Stimulated activated CD4-positive, alpha-beta T cell treated with anti-CD3 and anti-CD28 coated beads, Interleukin-4, amount 100 ng/mL, for 48 hours (primary cell): ENCODE measurements at places on chromosomes 13 and 19.

DNA sequence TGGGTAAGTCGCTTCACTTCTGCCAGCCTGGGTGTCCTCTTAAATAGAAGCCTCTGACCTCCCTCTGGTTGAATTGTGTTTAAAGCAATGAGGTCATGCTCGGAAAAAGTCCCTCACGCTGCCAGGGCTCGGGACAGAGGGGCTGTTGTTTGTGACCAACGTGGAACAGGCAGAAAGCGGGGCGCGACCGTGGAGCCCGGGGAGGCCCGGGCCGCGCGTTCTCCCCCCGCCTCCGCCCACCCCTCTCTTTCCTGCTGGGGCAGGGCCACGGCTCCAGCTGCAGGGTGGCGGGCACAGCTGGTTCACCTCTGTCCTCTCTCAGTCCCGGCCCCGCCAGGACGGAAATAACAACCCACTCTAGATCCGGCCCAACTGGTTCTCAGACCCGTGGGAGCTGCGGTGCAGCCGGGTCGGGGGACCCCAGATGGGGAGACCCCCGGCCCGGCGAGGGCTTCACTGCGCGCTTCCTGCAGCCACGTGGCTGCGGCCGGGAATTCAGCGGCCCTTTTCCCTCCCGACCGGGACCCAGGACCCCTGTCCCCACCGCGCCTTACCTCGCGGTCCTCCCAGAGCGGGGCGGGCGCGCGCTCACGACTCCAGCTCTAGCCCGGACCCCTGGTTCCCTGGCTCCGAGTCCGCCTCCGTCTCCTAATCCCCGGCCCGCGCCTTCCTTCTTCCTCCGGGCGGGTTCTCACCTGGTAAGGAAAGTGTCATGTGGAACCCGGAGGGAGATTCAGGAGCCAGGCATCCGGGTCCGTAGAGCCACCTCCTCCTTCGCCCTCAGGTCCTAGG is 1.9 kb downstream of the CDC42EP5 start:
- DNase-seq, result no peak

DNA sequence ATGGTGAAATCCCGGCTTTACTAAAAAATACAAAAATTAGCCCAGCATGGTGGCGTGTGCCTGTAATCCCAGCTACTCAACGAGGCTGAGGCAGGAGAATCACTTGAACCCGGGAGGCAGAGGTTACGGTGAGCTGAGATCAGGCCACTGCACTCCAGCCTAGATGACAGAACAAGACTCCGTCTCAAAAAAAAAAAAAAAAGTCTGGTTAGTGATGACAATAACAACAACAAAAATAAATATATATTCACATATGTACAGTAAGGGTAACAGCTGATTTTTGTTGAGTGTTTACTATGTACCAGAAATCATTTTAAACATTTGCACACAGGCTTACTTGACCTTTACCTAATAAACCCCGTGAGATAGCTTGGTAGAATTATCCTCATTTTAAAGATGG is 23.0 kb downstream of the RRAS start:
- DNase-seq, result no peak

DNA sequence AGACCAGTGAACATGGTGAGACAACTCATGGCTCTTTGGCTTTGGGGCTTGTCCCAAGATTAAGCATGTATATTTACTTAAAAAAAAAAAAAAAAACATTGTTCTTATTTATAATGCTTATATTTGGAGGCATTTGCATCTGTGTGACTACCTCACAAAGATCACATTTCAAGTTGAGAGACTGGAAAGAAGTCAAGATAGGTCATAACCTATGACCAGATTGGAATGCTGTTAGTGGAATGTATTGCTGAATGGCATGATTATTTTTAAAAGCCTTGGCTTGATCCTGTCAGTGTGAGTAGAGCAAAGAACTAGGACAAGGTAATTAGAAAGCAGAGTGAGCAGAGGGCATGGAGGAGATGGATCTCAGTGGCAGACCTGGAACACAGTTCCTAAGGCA is 214.6 kb downstream of the OXGR1 start:
- DNase-seq, result no peak

DNA sequence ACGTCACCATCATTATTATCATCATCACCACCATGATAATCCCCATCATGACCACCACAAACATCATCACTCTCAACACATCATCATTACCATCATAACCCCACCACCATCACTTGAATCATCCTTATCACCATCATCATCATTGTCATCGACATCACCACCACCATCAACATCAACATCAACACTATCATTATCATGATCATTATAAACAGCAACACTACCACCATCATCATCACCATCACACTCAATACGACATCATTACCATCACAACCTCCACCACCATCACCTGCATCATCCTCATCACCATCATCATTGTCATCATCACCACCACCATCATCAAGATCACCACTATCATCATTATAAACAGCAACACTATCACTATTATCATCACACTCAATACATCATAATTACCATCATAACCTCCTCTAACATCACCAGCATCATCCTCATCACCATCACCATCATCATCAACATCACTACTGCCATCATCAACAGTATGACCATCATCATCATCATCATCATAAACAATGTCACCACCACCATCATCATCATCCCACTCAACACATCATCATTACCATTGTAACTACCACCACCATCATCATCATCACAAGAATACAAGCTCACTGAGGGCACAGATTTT is 78.7 kb downstream of the MBD3L1 start:
- no peak for DNase-seq

- DNase-seq, result no peak
Measured at GRCh38 chr13:24747248-24748060, 16.5 kb upstream of the RNF17 start.

- DNase-seq, result no peak
Measured at GRCh38 chr13:102945886-102946285, 100.1 kb downstream of the ERCC5 start.

GRCh38 chr13:40618581-40619478 is 47.6 kb downstream of the FOXO1 start:
- DNase-seq, result no peak

- DNase-seq, result peak; percentile 93
Measured at GRCh38 chr19:48398375-48399235, 5.1 kb downstream of the GRIN2D start.

GRCh38 chr19:41595258-41595889 is 19.4 kb downstream of the CEACAM21 start:
- peak; percentile 47 for DNase-seq

DNA sequence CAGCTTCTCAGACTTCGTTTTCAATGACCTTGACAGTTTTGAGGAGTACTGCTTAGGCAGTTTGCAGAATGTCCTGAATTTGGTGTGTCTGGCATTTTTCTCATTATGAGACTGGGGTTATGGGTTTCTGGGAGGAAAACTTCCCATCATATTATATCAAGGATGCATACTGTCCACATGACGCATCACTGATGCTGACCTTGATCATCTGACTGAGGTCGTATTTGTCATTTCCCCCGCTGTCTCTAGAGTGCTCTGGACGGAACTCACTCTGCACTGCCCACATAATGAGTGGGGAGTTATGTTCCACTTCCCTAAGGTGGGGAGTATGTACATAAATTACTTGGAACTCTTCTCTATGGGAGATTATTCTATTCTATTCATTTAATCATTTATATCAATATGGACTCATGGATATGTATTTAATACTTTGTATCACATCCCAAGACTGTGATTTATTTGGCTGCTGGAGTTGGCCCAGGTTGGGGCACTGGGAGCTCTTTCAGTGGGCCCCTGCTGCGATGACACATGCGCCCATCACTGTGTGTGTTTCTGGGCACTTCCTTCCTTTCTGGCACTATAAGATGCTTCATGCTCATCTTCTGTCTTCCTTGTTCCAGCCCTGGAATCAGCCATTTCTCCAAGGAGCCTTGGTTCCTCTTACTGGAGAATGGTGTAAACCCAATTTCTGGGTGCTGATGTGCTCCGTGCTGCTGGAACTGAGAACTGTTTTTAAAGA is 138.6 kb downstream of the MIPEP start:
- DNase-seq, result no peak

DNA sequence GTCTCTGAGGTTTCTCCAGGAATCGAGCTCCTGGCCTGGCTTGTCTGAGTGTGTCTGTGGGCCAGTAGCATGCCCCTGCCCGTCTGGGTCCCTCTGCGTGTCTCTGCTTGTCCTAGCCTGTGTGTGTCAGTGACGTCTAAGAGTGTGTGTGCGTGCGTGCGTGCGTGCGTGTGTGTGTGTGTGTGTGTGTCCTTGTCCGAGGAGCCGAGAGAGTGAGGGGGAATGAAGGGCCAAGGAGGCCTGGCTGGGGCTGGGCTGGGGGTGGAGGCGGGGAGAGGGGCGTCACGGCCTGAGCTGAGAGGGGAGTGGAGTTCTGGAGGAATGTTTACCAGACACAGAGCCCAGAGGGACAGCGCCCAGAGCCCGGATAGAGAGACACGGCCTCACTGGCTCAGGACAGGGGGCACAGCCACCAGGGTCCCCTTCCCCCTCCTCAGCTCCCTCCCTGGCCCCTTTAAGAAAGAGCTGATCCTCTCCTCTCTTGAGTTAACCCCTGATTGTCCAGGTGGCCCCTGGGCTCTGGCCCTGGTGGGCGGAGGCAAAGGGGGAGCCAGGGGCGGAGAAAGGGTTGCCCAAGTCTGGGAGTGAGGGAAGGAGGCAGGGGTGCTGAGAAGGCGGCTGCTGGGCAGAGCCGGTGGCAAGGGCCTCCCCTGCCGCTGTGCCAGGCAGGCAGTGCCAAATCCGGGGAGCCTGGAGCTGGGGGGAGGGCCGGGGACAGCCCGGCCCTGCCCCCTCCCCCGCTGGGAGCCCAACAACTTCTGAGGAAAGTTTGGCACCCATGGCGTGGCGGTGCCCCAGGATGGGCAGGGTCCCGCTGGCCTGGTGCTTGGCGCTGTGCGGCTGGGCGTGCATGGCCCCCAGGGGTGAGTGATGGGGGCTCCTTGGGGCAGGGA is at the start of gene AXL:
AXL (plus strand) TSS at position 609 of the 893 bp plus-strand sequence; CDS start at position 779, 170 bp downstream.
- DNase-seq, result no peak

- no peak for DNase-seq
Measured at GRCh38 chr19:29983568-29983967, 41.5 kb downstream of the URI1 start.

DNA sequence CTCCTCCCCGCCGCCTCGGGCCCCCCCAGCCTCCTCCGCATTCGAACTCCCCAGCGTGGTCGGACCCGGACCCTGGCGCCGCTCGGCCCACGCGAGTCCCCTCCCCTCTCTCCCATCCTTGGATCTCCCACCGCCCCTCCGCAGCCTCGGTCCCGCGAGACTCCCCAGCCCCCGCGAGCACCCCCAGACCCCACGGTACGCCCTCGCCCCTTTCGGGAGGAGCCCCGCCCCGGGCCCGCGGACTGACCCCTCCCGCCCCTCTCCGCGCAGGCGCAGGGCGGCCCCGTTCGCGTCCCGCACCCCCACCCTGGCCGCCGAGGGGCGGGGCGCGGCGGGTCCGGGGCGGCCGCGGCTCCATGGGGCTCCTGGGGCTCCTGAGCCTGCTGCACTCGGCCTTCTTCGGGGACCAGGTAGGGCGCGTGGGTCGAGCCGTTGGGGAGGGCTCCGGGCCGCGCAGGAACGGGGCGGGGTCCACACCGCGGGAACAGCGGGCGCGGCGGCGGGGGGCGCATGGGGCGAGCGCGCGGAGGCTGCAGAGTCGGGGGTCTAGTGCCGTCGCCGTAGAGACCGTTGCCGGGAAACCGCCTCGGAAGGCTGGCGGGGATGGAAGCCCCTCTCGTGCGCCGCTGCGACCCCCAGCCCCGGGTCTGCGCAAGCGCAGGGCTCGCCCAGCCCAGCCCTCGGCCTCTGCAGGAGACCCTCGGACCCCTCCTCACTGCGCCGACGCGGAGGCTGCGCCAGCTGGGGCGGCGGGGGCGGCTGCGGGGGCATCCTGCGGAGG is 3.8 kb upstream of the APC2 start:
- DNase-seq, result no peak

- no peak for DNase-seq
Measured at GRCh38 chr13:67217880-67218279, 12.3 kb downstream of the PCDH9 start.

GRCh38 chr13:43127827-43128226 is 104.4 kb downstream of the DNAJC15 start:
- DNase-seq, result no peak

DNA sequence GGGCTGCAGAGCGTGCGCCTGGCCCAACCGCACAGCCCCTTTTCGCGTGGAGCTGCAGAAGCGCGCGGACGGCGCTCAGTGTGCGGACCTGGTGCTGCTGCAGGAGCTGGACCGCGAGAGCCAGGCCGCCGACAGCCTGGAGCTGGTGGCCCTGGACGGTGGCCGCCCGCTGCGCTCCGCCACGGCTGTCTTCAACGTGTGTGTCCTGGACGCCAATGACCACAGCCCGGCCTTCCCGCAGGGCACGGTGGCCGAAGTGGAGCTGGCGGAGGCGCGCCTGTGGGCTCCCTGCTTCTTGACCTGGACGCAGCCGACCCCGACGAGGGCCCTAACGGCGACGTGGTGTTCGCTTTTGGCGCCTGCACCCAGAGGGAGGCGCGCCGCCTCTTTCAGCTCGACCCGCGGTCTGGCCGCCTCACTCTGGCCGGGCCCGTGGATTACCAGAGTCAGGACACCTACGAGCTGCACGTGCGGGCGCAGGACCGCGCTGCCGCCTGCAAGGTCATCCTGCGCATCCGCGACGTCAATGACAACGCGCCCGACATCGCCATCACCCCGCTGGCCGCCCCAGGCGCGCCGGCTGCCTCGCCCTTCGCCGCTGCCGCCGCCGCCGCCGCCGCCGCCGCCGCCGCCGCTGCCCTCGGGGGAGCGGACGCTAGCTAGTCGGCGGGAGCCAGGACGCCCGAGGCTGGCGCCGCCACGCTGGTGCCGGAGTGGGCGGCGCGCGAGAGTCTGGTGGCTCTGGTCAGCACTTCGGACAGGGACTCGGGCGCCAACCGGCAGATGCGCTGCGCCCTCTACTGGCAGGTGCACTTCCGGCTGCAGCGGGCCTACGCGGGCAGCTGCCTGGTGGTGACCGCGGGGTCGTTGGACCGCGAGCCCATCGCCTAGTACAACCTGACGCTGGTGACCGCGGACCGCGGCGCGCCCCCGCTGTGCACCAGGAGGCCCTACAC is 172.2 kb downstream of the OLFM4 start:
- DNase-seq, result peak; percentile 32

DNA sequence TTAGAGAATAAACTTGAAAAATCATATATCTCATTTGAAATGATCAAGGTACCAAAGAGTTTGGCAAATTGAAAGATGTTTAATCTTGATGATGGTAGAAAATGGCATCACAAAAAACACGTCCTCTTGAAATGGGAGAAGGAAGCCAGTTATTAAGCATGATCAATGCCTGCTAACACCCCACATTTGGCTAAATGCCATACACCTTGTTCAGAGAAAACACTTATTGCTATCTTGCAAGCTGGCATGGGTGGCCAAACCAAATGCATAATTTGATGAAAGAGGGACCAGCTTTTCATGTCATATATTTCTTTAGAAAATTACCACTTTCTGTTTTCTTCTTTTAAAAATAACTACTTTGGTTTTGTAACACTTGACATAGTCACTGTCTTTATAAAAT is 141.3 kb downstream of the ZAR1L start:
- DNase-seq, result no peak

DNA sequence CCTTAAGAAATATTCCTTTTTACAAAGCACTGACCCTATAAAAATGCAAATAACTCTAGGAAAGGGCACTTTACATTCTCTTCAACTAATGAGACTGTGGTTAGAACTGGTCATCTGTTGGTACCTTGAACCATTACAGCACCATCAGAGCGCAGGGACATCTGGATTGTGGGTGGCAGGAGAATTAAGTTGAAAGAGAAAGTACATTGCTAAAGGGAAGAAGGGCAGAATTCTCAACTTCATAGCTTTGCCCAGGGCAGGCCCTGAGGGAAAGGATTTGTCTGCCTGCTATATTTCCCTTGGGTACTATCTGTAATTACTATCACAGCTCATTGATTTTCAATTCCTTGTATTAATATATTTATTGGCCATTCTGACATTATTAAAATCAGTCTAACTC is 196.8 kb downstream of the KLF12 start:
- no peak for DNase-seq
